ENCODE measurements at places on chromosomes 5 and 9.
A peak's percentile ranks its signal among the peaks of the same experiment; 100 is the strongest.

GRCh38 chr5:124737651-124738050, 8.8 kb downstream of the ZNF608 start:
- no peak for DNase-seq

GRCh38 chr5:126651013-126651577, 50.3 kb downstream of the PHAX start:
- no peak for DNase-seq

- no peak for DNase-seq
These were observed 418.2 kb downstream of the TUSC1 start for GRCh38 chr9:25260046-25260445.

DNA sequence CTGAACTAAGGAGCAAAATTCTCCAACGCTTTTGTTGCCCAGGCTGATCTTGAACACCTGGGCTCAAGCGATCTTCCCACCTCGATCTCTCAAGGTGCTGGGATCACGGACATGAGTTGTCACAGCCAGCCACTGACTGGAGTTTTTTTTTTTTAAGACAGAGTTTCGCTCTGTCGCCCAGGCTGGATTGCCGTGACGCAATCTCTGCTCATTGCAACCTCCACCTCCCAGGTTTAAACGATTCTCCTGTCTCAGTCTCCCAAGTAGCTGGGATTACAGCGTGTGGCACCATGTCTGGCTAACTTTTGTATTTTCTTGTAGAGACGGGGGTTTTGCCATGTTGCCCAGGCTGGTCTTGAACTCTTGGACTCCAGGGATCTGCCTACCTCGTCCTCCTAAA, 58.2 kb downstream of the EHMT1 start:
- DNase-seq, result no peak

GRCh38 chr9:77943057-77943456, 88.6 kb downstream of the GNAQ start:
- DNase-seq, result peak; percentile 74

- DNase-seq, result no peak
These were observed 52.2 kb upstream of the EDIL3 start for GRCh38 chr5:84436866-84437265.

- DNase-seq, result no peak
These were observed 4.5 kb upstream of the SH3GL2 start for GRCh38 chr9:17574342-17574741.

- DNase-seq, result no peak
These were observed 64.3 kb upstream of the PCA3 start for GRCh38 chr9:76699971-76700370.

- DNase-seq, result no peak
These were observed 9.3 kb upstream of the PTPN3 start for GRCh38 chr9:109507421-109507838.

- peak; percentile 13 for DNase-seq
These were observed 54.4 kb downstream of the CCDC192 start for GRCh38 chr5:127757576-127757975.

DNA sequence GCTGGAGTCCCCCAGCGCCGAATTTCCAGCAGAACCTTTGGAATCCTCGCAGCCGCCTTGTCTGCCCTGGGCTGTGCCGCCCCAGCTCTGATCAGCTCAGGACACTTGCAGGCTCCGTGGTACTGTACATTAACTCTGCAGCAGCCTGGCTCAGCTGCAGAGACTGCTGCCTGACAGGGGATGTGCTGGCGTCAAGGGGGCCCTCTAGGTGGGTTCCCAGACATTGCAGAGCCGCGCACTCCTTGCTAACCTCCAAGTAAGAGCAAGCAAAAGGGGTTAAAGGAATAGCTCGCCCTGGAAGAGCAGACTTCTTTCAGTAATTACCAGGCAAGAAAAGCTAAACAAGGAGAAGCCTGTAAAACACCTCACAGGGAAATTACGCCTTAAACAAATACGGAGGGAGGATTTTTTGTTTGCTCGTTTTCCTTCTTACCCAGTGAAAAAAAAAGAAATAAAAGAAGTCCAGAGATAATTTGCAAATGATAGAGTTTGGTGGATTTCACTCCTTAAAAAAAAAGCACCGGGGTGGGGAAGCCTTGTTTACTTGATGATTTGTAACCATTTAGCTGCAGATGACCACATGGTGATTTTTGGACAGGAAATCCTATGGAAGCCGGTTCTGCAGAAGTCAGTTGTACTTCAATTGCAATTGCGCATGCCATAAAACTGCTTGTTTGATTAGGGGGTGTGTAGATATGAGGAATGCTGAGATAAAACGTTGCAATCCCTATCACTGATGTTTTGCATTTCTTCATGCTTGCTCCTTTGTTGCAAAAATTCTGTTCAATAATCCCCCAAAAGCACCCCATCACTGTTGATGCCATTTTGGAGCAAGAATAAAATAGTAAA, 305.8 kb downstream of the PDE4D start:
- no peak for DNase-seq

- peak; percentile 27 for DNase-seq
These were observed 24.7 kb downstream of the ERP44 start for GRCh38 chr9:100074093-100074492.

DNA sequence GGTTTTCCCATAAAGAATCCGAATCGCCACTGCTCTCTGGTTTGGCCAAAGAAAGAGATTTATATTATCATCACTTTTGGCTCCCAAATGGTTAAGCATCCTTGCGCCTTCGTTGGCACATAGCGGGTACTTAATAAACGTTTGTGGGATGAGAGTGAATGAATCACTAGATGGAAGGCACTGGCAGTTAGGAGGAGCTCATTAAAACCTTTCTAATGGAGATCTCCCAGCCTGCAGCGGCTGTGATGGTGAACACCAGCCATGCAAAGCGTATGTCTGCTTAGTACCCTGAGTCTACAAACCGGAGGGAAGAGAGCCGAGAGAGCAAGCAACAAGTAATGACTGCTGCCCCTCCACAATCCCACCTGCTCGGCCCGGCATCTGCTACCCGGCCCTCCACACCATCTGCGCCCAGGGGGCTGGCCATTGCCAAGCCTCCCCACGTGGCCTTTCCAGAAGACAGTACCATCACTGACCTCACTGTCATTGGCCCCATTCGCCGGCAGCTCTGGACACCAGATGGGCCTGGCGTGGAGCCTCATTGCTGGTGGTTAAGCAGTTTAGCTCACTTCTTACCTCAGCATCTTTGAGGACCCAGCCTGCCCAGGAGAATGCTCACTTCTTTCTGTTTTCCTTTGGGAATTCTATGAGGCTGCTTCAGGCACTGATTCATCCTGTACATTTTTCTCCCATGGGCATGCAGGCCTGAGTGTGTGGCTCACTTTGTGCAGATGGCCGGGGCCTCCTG, 39.3 kb upstream of the ANKRD33B start:
- DNase-seq, result no peak

DNA sequence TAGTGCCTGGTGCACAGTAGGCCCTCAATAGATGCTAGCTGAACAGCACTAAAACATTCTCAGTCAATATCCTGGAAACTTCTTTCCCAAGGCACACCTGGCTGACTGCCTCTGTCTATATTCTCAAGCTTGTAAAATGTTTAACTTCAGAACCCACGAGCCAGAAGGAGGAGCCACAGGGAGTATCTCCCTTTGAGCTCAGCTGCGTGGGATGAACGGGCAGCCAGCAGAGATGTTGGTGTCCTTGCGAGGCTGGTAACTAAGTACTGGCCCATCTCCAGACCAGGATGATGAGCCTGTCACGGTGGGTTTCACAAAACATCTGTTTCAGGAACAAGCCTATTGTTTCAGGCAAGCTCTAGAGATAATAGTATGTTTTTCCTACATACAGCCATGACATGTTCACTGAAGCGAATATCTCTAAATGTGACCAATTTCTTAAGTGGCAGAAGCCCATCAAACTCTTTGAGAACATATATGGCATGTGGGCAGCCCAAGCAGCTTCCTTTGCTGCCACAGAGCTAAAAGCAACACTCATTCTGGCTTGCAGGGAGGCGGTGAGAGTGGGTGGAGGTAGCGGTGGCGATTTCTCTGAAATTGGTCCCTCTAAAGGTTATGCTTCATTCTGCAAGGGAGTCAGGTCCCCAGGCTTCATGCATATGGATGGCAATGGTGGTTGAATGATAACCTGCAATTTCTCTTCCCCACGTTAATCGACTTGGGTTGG, 206.2 kb downstream of the TTLL11 start:
- DNase-seq, result no peak

GRCh38 chr9:99327667-99328066, 105.6 kb downstream of the SEC61B start:
- DNase-seq, result no peak

DNA sequence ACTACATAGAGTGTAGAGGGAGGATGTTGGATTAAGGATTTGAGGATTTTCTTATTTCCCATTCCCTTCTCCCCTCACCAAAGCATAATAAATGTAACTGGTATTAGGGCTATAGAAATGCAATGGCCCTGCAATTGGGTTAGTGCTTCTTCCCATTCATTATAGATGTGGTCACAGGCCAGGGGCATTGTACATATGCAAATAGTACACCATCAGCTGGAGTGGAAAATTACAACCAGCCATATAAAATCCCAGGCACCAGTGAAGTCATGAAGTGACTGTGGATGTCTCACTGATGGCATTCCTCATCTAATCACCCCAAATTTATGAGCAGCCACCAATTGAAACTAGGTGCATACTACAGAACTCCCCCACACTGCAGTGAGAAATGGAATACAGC, 105.9 kb downstream of the PLK2 start:
- DNase-seq, result no peak

DNA sequence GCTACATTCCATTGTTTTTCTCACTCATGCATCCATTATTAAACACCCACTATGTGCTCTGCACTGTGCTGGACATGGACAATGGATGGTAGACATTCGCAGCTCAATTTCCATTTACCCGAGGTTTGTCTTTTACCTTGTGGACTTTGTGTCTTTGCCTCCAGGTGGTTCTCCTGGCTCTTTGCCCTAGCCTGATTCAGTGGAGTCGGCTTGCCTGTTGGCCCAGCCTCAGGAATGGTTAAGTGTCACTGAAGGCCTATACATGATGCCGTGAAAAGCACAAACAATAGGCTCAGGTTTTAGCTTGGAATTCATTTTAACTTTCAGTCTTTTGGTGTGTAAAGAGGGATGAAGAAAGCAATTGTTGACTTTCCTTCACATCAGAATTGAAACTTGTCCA, 16.5 kb upstream of the DMRT3 start:
- no peak for DNase-seq

DNA sequence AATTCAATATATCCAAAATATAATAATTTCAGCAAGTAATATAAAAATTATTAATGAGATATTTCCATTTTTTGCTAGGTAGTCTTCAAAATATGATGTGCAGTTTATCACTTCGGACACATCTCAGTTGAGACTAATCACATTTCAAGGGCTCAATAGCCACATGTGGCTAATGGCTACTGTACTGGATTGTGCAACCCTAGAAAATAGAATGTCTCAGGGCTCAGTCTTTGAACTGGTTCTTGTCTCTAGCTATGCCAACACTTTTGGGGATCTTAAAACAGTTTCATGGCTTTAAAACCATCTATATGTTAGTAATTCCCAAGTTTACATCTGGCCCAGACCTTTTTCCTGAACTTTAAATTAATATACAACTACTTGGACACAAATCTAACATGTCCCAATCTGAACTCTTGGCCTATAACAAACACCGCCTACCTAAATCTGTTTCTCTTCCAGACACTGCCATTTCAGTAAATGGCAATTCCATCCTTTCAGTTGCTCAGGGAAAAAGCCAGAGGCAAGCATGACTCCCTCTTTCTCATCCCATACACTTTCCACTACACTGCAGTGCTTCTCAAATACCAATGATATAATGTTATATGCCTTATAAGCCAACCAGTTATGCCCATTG, 18.8 kb downstream of the PTAR1 start:
- DNase-seq, result no peak

DNA sequence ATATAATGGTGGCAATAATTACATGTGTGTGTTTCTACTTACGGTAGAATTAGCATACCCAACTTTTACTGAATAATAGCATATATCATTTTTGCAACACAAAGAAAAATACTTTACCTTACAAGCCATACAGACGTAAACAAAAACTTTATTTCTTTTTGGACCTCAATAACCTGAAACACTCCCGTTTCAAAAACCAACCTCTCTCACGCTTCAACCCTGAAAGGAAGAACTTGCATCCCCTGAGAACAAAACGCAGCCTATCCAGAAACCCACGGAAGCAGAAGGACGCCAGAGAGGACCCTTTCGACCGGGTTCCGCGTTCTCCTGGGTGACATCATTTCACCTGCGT, at the start of gene RNF38:
Gene RNF38 (minus strand): TSS at position 290 of the 352 bp plus-strand sequence. CDS start 161 bp downstream, at position 129.
- DNase-seq, result no peak

DNA sequence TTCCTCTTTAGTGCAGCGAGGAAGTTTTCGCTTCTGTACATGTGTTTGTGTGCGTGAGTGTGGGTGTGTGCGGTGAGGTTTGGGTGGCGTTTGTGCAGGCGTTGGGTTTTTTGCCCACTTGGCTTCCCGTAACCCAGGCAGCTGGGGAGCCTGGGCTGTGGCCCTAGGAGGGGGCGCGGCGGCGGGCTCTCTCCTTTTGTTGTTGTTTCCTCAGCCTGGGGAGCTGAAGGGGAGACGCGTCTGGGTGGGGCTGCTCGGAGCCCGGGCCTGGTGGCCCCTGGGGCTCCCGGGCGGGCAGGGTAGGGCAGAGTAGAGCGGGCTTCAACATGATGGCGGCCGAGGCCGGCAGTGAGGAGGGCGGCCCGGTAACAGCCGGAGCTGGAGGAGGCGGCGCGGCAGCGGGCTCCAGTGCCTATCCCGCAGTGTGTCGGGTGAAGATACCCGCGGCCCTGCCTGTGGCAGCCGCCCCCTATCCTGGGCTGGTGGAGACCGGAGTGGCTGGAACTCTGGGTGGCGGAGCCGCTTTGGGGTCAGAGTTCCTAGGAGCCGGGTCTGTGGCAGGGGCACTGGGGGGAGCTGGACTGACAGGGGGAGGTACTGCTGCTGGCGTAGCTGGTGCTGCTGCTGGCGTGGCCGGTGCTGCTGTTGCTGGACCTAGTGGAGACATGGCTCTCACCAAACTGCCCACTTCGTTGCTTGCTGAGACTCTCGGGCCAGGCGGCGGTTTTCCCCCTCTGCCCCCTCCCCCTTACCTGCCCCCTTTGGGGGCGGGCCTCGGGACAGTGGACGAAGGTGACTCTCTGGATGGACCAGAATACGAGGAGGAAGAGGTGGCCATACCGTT, 665 bp downstream of the RASA1 start:
- DNase-seq, result peak; percentile 79

- no peak for DNase-seq
These were observed 283.2 kb downstream of the ANXA1 start for GRCh38 chr9:73434826-73435225.

GRCh38 chr5:80284720-80285119, 28.9 kb upstream of the SERINC5 start:
- no peak for DNase-seq

- no peak for DNase-seq
These were observed 171.8 kb downstream of the SEMA5A start for GRCh38 chr5:9374025-9374424.

DNA sequence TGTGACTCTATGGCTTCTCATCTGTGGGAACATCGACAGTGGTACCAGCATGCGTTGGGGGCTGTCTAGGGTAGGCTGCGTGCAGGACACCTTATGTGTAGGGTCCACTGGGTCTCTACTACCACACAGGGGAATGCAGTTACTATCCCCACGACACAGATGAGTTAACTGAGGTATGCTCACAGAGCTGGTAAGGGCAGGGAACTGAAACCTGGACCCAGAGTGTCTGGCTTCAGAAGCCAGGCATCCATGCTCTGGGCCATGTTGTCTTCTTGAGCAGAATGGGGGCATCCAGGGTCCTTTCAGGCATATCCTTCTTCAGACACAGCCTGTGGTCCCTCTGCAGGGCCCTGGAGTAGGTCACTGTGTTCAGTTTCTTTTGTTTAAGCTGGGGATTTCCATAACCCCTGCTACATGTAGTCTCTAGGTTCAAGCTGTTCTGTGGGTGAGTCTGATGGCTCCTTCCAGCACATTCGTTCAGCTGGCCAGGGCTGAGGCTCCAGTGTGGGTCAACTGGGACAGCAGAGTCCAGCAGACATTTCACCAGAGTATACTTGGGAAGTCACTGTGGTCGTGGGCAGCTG, 148.8 kb downstream of the GADD45G start:
- no peak for DNase-seq
